NCI-H446 (cell line): ENCODE measurements at places on chromosomes 13 and 19.

DNA sequence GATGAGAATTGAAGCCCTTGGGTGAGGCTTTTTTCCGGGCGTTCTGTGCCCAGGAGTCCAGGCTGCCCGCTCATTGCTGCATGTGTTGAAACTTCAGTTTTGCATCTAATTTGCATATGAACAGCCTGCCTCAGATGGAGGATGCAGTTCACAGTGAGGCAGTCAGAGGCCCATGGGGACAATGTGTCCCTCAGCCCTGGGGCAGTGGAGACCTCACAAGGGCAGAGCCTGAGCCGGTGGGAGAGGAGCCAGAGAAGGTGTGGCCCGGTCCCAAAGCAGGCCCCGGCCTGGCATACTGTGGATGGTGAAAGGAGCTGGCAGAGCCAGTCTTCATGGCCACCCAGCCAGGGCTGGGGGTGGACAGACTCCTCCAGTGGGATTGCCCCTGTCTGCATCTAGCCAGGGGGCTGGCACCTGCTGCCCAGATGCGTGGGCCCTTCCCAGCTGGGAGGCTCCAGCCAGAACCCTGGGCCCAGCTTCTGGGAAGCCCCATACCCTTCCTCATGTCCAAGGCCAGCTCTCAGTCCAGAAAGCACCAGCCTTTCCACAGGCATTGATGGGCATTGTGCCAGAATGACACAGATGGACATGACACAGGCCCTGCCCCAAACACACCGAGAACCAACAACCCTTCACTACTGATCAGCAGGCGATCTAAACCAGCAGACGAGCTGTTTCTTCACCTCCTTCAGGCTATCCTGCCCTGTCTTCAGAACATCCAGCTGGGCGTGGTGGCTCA is 32.9 kb upstream of the KCTD15 start:
- peak; percentile 17 for DNase-seq

DNA sequence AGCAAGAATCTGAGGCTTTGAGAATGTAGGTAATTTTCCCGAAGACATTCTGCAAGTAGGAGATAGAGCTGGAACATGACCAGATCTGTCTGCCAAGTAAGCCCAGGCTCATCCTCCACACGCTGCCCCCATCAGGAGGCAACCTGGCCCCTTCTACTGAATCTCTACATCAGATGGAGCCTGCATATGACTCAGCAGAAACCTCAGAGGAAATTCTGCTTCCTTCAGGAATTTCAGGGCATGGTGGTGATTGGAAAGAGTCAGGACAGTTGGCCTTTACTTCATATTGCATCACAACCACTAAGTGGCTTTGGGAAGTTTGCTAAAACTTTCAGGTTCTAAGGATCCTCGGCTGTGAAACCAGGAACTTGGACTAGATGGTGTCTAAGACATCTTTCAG is 85.2 kb downstream of the LRRC63 start:
- no peak for DNase-seq

GRCh38 chr13:59299584-59299983 is 864.1 kb downstream of the DIAPH3 start:
- DNase-seq, result no peak

- no peak for DNase-seq
Measured at GRCh38 chr13:51237386-51237785, 15.2 kb downstream of the FAM124A start.

DNA sequence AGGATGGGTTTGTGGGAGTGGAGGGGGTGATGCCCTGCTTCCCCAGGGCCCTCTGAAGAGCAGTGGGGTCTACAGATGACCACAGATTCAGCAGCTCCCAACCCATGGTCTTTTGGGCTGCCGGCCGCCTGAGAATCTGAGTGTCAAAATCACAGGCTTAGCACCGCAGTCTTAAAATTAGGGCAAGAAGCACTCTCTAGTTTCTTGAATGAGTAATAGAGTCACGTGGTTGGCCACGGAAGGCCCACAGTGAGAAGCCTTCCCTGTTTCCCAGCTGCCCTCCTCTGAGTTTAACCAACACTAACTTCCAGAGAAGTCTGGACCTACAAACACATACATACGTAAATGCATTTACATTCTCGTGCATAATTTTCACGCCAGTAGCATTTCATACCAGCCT is 5.2 kb downstream of the PRMT1 start:
- DNase-seq, result no peak

DNA sequence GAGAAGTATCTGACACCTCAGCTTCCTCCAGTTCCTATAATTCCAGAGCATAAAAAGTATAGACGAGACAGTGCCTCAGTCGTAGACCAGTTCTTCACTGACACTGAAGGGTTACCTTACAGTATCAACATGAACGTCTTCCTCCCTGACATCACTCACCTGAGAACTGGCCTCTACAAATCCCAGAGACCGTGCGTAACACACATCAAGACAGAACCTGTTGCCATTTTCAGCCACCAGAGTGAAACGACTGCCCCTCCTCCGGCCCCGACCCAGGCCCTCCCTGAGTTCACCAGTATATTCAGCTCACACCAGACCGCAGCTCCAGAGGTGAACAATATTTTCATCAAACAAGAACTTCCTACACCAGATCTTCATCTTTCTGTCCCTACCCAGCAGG is 3.1 kb downstream of the KLF5 start:
- DNase-seq, result no peak

- no peak for DNase-seq
Measured at GRCh38 chr13:35630551-35631275, 154.2 kb upstream of the MAB21L1 start.

- no peak for DNase-seq
Measured at GRCh38 chr13:31394506-31394905, 194.7 kb downstream of the B3GLCT start.
